Esophagus mucosa (tissue), 1 donor: ENCODE measurements at places on chromosomes 1 and 21. TPM values are rescaled to one million over a fixed set of nuclear protein-coding genes. Genes with fewer than 3 reads are reported as not detected.
A peak's percentile ranks its signal among the peaks of the same experiment; 100 is the strongest.

Gene MIB2
- total RNA-seq = 87.5 TPM

Gene KCNA2
- 1.2 TPM for total RNA-seq

Gene ASAP3
- 31.5 TPM for total RNA-seq

Gene ADORA1
- 0.28 TPM for total RNA-seq

Gene RNU1-2
- 6,387 TPM for total RNA-seq

Gene CDK18
- 3.5 TPM for total RNA-seq

Gene RAP1GAP
- total RNA-seq = 3.0 TPM

DNA sequence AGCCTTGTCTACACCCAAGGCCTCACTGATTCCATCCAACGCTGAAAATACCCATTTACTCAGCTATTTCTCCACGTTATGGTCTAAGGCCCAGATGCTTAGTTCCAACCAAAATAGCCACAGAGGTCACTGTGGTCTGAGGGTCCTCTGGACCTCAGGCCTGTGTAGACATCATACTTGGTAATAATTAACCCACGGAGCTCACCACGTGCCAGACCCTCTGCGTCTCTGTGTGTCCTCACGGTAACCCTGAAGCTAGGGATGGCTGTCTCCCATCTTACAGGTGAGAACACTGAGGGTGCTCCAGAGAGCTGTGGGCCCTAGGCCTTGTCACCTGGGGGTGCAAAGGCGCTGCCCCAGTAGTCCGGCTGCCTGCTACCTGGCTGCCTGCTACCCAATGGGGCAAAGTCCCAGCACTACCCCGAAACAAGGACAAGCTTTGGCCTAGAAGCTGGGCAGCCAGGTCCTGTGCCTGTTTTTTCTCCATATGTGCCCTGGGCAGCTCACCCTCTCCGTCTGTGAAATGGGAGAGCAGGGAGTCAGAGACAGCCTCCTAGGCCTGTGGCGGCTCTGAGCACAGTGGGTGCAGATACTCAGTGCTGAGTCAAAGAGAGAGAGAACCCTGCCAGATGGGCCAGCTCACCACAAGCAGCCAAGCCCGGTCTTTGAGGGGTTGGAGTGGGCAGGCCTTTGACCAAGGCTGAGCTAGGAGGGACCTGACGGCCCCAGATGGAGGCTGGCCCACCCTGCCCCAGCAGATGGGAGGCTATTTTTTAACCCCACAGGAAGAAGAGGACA lies 17.0 kb upstream of the RUNX3 start:
- no peak for ATAC-seq

DNA sequence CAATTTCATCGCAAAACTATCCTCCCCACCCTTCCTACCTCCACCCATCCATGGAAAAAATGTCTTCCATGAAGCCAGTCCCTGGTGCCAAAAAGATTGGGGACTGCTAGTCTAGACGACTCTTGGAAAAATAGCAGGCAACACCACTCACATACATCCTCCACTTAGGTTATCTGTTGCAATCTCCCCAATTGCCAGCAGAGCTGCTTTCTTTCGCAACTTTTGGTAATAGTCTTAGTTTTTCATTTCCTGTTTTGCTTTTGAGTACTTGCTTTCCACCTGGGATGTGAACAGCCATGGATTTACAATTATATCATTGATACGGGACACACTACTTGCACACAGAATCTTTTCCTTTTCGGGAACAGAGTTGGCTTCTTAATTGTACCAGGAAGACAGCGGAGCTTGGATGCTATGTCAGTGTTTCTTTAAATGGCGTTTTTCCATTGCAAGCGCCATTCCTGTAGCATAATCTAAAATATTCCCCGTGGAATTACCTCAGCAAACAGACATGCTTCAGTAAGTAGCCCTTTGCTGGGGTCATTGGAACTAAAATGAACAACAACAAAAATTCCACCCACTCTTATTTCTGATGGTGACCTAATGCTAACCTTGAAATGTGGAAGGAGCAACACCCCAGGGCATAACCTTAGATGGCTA lies 183.3 kb upstream of the ADGRL2 start:
- ATAC-seq = no peak

DNA sequence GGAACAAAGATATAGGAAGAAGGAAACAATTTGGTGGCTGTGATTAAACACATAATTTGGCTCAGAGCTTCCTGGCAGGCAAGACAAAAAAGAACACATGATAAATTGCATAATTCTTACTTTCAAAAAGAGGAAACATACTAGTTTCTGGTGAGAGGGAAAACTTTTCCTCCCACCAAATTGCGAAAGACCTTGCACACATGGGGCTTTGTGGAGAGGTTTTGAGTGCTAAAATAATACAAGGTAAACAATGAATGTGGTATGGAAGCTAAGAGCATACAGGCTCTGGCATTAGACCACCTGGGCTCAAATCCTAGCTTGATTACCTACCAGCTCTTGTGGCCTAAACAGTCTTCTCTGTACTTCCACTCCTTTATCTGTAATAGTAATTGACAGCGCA lies 140.2 kb upstream of the HOOK1 start:
- peak; percentile 18 for ATAC-seq

DNA sequence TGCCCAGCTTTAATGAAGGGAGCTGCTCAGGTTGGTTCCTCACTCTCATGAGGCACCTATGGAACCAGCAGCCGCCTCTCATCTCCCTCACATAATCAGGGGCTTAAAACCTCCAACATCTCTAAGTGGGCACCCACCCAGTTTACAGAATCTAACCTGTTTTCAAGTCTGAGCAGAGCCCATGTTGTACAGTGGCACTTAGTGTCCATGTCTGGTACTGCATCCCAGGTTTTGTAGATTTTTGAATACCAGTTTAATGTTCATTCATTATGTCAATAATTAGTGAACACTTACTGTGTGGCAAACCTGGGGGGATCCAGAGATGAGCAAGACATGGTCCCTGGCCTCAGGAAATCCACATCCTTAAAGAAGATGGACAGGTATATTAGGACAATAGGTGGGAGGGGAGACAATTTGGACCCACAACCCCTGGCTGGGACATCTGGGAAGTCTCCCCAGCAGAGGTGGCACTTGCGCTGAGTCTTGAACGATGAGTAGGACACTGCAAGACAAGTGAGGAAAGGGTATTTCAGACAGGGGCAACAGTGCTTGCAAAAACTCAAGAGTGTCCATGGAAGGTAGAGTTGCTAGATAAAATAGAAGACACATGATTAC lies 83.3 kb downstream of the LACTBL1 start:
- ATAC-seq = peak; percentile 61

GRCh38 chr1:64940025-64940424 lies 26.3 kb downstream of the JAK1 start:
- ATAC-seq = peak; percentile 83

DNA sequence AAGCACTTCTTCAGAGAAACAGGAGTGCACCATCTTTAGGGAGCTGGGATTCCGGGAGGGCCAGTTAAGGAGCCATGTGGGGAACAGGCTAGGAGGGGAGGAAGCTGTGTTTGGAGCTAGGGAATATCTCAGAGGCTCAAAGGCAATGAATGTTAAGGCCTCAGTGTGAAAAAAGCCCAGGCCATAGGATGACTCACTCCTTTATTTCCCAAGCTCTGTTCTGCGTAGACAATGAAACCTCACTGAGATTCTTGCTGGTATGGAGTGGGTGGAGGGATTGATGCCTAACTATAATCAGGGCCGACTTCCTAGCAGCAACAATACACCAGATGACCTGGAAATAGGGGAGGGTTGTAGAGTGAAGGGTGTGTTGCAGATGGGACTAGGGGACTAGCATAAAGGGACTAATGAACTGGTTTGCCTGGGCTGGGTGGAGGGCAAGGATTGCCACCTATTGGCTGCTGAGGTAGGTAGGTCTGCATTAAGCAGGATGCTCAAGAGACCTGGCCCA lies 2.1 kb downstream of the GNAT2 start:
- peak; percentile 65 for ATAC-seq

DNA sequence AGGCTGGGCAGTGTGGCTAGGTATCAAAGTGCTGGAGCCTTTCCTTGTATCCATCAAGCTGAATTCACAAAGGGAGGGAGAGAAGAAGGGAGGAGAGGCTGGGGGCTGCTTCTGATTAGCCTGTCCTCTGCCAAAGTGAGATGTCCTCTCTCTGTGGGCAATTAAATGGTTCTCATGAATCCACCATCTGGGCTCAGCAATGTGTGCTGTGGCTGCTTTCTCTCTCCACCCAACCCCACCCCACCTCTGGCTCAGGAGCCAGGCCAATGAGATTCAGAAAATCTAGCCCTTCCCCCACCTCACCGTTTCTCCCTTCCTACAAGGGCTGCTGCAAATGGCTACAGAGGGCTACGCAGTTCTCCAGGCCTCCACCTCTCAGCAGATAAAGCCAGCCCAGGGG lies 154.6 kb downstream of the TENT5C start:
- ATAC-seq = no peak

DNA sequence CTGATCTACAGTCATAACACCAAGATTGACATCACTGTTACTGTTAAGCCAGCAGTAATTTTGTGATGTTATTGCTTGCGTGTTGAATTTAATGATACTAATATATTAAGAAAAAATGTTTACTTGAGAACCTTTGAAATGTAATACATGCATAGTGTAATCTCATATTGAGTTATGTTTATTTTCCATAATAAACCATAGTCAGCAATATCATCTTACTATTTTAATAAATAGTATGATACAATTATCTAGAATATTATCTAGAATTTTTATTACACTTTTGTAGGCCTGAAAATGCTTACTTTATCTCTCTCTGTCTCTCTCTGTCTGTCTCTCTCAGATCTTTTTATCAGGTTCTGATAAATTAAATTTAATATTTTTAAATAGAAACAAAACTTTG lies 843.1 kb downstream of the KCNT2 start:
- no peak for ATAC-seq

DNA sequence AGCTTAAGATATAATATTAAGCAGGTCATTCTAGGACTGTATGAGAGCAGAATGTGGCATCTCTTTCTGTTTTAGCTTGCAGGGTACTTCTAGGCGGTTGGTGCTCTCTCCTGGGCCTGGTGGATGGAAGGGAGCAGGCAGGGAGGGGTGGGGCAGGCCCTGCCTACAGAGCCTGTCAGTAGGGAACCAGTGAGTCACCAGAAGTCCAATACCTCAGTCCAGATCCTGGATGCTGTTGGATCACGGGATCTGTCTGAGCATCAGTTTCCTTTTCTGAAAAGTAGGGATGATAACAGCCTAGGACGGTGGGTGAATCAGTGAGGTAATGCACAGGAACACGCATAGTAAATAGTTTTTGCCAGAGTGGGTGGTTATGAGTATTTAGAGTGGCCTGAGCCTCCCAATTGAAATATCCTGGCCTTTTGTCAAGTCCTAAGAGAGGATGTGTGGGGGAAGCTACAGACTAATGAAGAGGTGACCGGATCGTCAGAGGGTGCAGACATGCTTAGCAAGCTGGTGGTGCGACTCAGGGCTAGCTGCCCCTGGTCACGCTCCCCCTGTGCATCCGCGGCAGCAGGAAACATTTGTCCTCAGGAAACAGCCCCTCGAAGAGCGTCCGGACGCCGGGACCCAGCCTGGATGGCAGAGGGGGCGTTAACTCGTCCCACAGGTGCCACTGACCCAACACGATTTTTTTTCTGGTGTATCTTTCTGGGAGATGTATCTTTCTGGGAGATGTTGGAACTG lies 23.9 kb downstream of the NAV1 start:
- ATAC-seq = no peak

GRCh38 chr1:207808322-207808705 lies 56.5 kb downstream of the CD46 start:
- peak; percentile 80 for ATAC-seq
